CD4-positive, alpha-beta T cell treated with Interleukin-17A for 1 hour (primary cell): ENCODE measurements at places on chromosomes 6 and 20.

- peak; percentile 89 for DNase-seq
These were observed 31.9 kb upstream of the TXLNB start for GRCh38 chr6:139323511-139324300.

DNA sequence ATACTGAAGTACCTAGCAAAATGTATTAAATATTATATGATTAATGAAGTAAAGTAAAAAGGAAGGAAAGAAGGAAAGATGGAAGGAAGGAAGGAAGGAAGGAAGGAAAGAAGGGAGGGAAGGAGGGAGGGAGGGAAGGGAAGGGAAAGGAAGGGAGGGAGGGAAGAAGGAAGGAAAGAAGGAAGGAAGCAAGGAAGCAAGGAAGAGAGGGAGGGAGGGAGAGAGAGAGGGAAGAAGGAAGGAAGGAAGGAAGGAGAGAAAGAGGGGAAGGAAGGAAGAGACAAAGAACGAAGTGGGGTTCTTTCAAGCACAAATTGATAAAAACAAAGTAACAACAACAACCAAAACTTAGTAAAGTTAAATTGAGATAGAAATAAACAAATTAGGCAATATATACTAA, 622.3 kb upstream of the ADGRB3 start:
- no peak for DNase-seq

- DNase-seq = no peak
These were observed 3.5 kb upstream of the BPI start for GRCh38 chr20:38300438-38300837.

- DNase-seq = no peak
These were observed 15.4 kb downstream of the BCL2L1 start for GRCh38 chr20:31707258-31707615.

- DNase-seq = no peak
These were observed 438.1 kb downstream of the GJA1 start for GRCh38 chr6:121873595-121873994.

DNA sequence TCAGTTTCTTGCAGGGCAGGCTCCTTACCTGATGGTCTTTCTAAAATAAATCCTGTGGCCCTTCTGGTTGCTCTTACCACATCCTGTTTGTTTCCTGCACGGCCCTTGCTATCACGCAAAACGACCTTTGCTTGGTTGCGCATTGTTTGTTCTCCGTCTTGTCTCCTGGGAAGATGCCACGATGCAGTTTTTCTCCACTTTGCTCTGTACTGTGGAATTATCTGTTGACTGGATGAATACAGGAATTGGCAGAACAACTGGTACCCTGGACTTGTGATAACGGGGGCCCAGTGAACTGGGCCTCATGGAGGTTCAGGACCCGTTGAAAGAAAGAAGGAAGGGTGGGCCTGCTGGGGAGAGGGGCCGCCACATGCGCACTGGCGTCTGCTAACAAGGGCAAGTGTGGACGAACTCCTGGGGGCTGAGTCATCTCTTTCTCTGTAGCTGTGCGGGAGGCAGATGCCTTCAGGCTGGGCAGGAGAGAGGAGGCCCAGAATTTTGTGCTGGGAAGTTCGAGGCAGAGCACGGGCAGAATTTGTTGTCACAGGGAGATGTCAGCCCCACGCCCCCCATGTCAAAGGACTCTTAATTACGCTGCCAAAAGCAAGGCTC, 139.9 kb downstream of the BMP7 start:
- DNase-seq = no peak

- no peak for DNase-seq
These were observed 128.8 kb upstream of the CD93 start for GRCh38 chr20:23214903-23215302.

GRCh38 chr6:41565701-41566100, 19.5 kb downstream of the FOXP4 start:
- no peak for DNase-seq

DNA sequence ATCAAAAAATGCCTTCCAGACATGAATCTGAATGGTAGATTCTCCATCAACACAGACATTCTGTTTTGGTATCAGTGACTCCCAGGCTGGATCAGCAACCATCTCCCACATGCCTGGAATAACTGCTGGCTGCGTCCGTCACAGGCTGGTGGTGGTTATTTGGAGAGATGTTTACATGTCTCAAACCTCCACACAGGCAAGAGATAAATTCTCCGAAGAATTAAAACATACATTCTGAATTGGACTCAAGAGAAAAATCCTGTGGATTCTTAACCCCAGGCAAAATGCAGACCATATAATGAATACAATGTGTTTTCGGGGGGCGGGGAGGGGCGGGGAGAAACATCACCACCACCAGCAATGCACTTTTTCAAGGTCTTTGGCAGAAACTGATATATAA, 108.2 kb downstream of the THBS2 start:
- DNase-seq = no peak

DNA sequence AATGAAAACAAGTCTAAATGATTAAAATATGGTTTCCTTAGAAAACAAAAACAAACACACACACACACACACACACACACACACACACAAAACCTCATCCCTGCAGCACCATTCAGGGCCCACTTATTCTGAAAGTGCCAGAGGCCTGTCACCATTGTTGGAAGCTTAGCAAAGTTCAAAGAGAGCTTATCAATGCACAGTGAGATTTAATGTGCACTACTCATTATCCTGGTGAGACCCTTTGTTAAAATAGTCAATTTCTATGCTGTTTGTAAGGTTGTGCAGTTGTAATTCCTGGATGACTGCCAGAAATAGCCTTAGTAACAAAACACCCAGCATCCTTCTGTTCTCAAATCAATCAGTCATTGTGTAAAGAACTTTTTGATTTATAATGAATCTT, 482.9 kb downstream of the GRIK2 start:
- no peak for DNase-seq

GRCh38 chr6:40774932-40775331, 187.8 kb upstream of the LRFN2 start:
- DNase-seq = no peak
